Smooth muscle cell of trachea (primary cell): ENCODE measurements at places on chromosomes 7 and 10. TPM values are rescaled to one million over a fixed set of nuclear protein-coding genes. Genes with fewer than 3 reads are reported as not detected.

The SMO gene
- 3.2 and 17.4 TPM in 2 replicates for total RNA-seq

The ARHGAP12 gene
- total RNA-seq: 53.3 and 70.8 TPM in 2 replicates

The DYNC1I1 gene
- total RNA-seq: 0.66 and 1.9 TPM in 2 replicates

The MYL10 gene
- total RNA-seq: not detected in 2 replicates

The CAV1 gene
- total RNA-seq: 417 and 614 TPM in 2 replicates

The NUTM2A gene
- 0.29 and 2.3 TPM in 2 replicates for total RNA-seq

The ZNF425 gene
- total RNA-seq: 4.1 and 7.4 TPM in 2 replicates

The C7orf33 gene
- not detected in 2 replicates for total RNA-seq

The RNF148 gene
- total RNA-seq: 0.33 and 1.3 TPM in 2 replicates

The STEAP4 gene
- total RNA-seq: 1.2 and 1.7 TPM in 2 replicates

The FKBP6 gene
- not detected in 2 replicates for total RNA-seq

The KLLN gene
- 0.73 and 1.2 TPM in 2 replicates for total RNA-seq

The EBLN1 gene
- not detected in 2 replicates for total RNA-seq

The CADPS2 gene
- total RNA-seq: 25.3 and 29.1 TPM in 2 replicates

The SFR1 gene
- total RNA-seq: 5.5 and 16.9 TPM in 2 replicates

The GPR141 gene
- not detected in 2 replicates for total RNA-seq

The NUDT1 gene
- total RNA-seq: 25.0 and 63.0 TPM in 2 replicates

The CHCHD1 gene
- 15.2 and 23.6 TPM in 2 replicates for total RNA-seq

The CHCHD2 gene
- 203 and 460 TPM in 2 replicates for total RNA-seq

The SPDYE11 gene
- under 0.01 TPM in 1 of 2 replicates, not detected in the other for total RNA-seq

The SPRN gene
- 0.87 and 3.1 TPM in 2 replicates for total RNA-seq

The CRYGN gene
- total RNA-seq: 0.58 and 0.83 TPM in 2 replicates

The PNLIP gene
- total RNA-seq: not detected in 2 replicates

The SMC3 gene
- 20.0 and 40.4 TPM in 2 replicates for total RNA-seq

The C10orf62 gene
- total RNA-seq: 0.15 TPM in 1 of 2 replicates, not detected in the other

The PHYHIPL gene
- total RNA-seq: under 0.01 TPM in 1 of 2 replicates, not detected in the other

The MYO3A gene
- not detected in 2 replicates for total RNA-seq

The ZNF487 gene
- total RNA-seq: 4.3 and 5.4 TPM in 2 replicates

The C10orf53 gene
- not detected in 2 replicates for total RNA-seq

The MKX gene
- total RNA-seq: 0.83 TPM in 1 of 2 replicates, not detected in the other

The RBM20 gene
- not detected in 2 replicates for total RNA-seq

The FAM171A1 gene
- total RNA-seq: 14.0 and 22.7 TPM in 2 replicates

The DGKI gene
- 1.7 and 4.0 TPM in 2 replicates for total RNA-seq

The PRTFDC1 gene
- 31.8 and 71.3 TPM in 2 replicates for total RNA-seq

The SLC18A2 gene
- under 0.01 TPM in 2 replicates for total RNA-seq

The SAP25 gene
- not detected in 2 replicates for total RNA-seq

The DPP6 gene
- total RNA-seq: not detected in 2 replicates

The SPDYE6 gene
- 0.15 and 0.17 TPM in 2 replicates for total RNA-seq

The NRBF2 gene
- 42.8 and 49.0 TPM in 2 replicates for total RNA-seq

The FAM185A gene
- total RNA-seq: 10.9 and 13.2 TPM in 2 replicates

The CACNA2D1 gene
- 54.1 and 57.2 TPM in 2 replicates for total RNA-seq

The ZNF746 gene
- 17.6 and 32.6 TPM in 2 replicates for total RNA-seq

The SP8 gene
- total RNA-seq: not detected in 2 replicates

The ITIH5 gene
- total RNA-seq: under 0.01 and 2.8 TPM in 2 replicates

The GIMAP6 gene
- 0.15 TPM in 1 of 2 replicates, not detected in the other for total RNA-seq

The OR9A4 gene
- total RNA-seq: not detected in 2 replicates

The NAT16 gene
- total RNA-seq: not detected in 2 replicates

The TMEM176B gene
- 0.66 TPM in 1 of 2 replicates, not detected in the other for total RNA-seq

The WNT8B gene
- total RNA-seq: not detected in 2 replicates

The SND1 gene
- total RNA-seq: 243 and 280 TPM in 2 replicates

The EXOC4 gene
- 142 and 187 TPM in 2 replicates for total RNA-seq

The ZNF680 gene
- total RNA-seq: 5.5 and 10.3 TPM in 2 replicates

The GTF2IRD1 gene
- total RNA-seq: 8.3 and 9.9 TPM in 2 replicates

The FBXL13 gene
- 0.99 and 1.5 TPM in 2 replicates for total RNA-seq

The SPDYE2B gene
- not detected in 2 replicates for total RNA-seq

The DOCK4 gene
- total RNA-seq: 17.0 and 29.5 TPM in 2 replicates

The MACC1 gene
- 0.15 and 0.17 TPM in 2 replicates for total RNA-seq

The RBP4 gene
- total RNA-seq: 0.33 and 0.44 TPM in 2 replicates

The DPY19L1 gene
- total RNA-seq: 26.6 and 29.4 TPM in 2 replicates
